ENCODE measurements at places on chromosomes 6 and 20.

DNA sequence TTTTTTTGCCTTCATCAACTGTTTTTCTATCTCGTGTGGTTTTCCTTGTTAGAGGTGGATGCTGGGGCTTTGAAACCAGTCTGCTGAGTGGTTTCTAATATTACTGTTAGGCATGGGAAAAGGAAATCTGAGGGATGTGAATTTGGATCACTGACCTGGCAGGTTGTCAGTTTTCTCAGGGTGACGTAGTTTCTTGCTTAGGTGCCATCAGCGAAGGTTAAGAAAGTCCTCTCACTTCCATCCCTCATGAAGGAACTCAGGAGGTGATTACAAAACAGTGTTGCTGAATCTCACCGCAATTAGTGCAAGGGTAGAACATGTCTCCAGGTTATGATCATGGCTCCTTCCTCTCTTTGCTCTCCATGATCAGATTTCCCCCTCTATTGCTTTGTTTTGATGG lies 135.9 kb downstream of the SOX4 start:
- no peak for DNase-seq

GRCh38 chr20:1904135-1904534 lies 8.9 kb downstream of the SIRPA start:
- DNase-seq, result no peak

DNA sequence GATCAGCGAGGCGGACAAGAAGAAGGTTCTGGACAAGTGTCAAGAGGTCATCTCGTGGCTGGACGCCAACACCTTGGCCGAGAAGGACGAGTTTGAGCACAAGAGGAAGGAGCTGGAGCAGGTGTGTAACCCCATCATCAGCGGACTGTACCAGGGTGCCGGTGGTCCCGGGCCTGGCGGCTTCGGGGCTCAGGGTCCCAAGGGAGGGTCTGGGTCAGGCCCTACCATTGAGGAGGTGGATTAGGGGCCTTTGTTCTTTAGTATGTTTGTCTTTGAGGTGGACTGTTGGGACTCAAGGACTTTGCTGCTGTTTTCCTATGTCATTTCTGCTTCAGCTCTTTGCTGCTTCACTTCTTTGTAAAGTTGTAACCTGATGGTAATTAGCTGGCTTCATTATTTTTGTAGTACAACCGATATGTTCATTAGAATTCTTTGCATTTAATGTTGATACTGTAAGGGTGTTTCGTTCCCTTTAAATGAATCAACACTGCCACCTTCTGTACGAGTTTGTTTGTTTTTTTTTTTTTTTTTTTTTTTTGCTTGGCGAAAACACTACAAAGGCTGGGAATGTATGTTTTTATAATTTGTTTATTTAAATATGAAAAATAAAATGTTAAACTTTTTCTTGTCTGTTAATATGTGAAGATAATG lies 2.2 kb downstream of the HSPA1B start:
- no peak for DNase-seq

DNA sequence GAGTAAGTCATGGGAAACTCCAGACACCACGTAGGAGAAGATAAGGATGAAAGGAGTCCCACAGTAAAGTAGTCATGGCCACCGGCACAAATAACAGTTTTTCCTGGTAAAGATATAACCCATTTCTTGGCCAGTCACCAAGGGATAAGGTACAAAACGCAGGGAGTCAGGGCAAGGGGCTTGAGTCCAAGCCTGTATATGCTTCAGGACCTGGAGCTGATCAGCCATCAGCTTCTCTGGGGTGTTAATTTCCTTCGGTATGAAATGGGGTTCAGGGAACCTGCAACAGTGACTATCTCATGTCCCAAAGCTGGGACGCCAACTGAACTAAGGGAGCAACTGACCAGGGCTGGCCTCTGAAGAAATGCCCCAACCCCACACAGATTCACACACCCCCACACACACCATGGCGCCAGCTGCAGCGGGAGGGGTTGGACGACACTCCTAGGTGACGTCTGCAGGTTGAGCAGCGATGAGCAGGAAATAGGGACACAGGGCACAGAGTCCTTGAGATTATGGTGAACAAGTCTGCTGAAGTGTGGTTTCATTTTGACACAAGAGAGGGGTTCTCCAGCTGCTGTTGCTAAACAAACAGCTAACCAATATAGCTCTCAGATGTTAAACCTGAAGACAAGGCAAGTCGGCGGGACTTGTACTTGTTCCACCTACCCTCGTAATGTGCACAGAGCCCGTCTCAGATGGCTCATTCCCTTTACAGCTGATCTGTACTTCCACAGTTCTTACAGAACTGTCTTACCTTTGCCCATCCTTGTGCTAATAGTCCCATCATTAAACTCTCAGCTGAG lies 7.4 kb upstream of the ADTRP start:
- no peak for DNase-seq

GRCh38 chr6:143634486-143634885 lies 43.3 kb upstream of the PHACTR2 start:
- no peak for DNase-seq

- no peak for DNase-seq
Observed at GRCh38 chr6:89679215-89680120, 40.9 kb upstream of the LYRM2 start.

- DNase-seq, result no peak
Observed at GRCh38 chr6:75676377-75676776, 72.7 kb upstream of the MYO6 start.

DNA sequence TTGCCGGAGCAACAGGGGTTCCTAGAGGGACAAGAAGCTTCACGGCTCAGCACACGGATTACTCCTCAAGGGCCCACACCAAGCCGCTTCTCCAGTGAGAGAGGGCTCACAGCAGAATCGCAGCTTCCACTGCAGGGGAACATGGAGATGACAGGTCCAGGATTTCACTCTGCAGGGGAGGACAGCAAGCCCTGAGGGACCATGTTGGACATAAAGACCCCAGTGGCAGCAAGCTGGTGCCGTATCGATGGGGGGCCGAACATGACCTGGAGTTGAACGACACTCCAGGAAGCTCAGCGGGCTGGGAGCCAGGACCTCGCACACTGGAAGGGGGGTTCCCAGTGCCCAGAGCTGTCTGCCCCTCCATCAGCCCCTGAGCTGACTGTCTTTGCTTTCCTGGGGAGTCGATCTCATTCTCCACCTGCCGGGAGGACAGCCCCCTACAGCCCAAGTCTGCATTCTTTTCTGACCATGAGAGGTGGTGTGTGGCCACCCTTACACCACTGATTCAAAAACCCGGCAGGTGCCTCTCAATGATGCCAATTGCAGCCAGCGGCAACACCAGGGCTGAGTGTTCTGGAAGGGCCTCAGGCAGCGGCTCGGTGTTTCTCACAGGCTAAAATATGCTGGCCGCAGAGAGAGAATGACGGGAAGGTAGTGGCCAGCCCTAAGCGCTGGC lies 194.5 kb upstream of the CDH4 start:
- no peak for DNase-seq

DNA sequence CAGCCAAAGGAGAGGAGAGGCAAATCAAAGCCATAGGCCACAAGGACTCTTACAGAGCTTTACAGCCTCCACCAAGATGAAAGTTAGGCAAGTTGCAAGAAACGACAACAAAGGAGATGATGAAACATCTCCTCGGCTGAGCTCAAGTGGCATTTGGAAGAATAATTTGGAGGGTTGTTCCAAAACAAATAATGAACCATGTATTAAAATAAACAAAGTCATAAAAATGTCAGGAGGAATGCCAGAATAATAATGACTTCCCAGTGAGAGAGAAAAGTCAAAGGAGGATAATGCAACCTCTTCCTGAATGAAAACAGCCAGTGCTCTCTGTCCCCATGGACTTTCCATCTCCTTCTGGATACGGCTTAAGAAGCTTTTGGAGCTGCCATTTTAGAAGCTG lies 371.4 kb upstream of the ID4 start:
- no peak for DNase-seq

- no peak for DNase-seq
Observed at GRCh38 chr6:136235233-136235564, 14.9 kb downstream of the MTFR2 start.

- DNase-seq, result no peak
Observed at GRCh38 chr20:51484141-51484815, 58.2 kb downstream of the NFATC2 start.

DNA sequence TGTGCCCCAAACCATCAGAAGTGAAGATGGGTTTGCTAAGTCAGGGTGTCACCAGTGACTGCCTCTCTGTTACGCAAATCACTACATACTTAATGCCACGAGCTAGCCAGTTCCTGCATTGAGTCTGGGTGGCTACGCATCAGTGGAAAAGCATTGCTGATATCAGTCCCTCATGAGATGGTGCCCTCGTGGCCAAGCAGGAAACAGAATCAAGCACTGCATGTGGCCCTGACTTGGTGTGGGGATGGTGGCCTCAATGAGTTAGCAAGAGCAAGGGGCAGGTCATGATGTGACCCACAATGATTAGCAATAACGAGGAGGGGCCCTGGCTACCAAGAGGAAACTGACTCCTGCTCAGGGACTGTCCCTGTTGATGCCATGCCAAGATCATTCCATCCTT lies 51.6 kb upstream of the FNDC1 start:
- DNase-seq, result no peak

DNA sequence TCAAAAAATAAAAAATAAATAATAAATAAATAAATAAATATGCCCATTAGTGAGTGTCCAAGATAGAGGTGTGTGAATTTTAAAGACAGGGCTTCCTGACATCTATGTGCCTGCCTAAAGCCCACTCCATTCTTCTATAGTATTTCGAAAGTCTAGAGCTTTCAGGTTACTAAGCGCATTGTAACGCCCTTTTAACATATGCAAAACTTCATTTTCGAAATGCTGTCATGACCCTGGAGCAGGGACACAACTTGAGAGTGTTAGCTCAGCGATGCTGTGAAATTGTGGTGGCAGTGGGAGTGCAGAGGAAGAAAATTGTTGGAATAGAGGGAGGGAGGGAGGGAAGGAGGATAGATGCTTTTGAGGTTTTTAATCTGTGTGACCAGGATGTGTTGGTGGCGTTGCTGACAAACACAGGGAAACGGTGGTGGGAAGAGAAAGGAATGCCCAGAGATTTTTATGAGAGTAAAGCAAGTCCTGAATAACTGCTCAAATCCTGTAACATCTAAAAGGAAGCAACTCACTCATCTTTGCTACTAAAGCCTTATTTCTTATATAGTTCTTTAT lies 169.3 kb downstream of the ARID1B start:
- DNase-seq, result no peak

GRCh38 chr20:54938707-54939106 lies 463.3 kb downstream of the DOK5 start:
- DNase-seq, result no peak

DNA sequence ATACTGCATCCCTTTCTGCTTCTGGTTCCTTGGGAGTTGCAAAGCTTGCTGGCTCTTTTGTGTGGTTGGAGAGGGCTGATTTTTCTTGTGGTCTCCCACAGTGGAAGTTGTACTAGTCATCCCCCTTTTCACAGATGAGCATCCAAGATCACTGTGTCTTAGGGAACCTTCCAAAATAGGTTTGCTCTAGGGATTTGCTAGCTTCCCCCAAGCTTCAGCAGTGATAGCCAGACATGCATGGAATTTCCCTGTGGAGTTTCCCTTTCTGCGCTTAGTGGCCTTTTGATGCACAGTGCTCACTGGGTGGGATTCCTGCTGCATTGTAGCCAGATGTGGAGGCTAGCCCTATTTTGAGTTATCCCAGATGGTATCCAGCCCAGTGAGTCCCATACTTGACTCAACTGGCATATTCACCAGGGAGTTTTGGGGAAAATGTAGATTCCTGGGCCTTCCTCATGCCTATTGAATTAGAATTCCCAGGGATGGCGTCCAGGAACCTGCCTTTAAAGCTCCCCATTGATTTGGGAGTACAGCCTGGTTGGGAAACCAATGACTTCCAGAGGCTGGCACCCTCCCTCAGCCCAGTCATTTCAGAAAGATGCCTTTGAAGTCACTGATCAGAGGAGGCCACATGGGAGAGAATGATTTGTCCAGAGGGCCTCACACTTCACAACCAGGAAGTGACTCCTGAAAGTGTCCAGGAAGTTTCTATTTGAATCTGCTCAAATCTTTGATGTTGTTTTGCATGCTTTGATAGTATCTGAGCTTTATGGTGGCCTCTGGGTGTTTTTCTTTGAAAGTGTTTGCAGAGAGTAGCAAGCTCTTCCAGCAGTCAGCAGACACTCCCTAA lies 25.9 kb downstream of the PPARD start:
- DNase-seq, result no peak

- no peak for DNase-seq
Observed at GRCh38 chr6:46511320-46511719, 20.1 kb upstream of the RCAN2 start.

DNA sequence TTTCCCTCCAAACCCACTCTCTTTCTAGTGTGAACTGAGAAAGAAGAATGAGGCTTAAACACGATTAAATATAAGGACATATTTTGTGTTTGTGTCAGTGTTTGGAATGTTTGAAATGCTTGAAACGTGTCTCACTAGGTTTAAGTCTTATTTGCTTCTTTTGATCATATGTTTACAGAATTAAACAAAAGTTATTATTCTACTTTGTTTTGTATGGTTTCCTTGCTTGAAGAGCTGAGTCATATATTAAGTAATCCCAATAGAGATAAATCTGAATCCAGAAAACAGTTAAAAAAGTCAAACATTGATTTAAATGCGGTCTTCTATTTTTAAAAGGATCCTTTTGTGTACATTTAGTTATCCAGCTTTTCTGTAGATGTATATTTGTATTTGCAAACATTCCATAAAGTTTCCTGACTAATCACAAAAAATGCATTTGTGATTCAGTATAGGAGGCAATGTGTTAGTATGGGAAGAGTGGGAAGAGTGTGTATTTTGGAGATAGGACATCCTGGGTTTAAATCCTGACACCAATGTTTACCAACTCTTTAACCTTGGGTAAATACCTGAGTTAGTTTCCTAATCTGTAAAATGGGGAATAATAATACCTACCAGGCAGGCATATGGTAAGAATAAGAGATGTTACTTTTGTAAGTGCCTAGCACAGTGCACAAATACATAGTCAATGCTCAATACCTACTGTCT lies 72.9 kb downstream of the TSBP1 start:
- no peak for DNase-seq

- no peak for DNase-seq
Observed at GRCh38 chr6:144797881-144798589, 512.9 kb downstream of the UTRN start.

- no peak for DNase-seq
Observed at GRCh38 chr6:55601120-55601519, 22.1 kb upstream of the HMGCLL1 start.

DNA sequence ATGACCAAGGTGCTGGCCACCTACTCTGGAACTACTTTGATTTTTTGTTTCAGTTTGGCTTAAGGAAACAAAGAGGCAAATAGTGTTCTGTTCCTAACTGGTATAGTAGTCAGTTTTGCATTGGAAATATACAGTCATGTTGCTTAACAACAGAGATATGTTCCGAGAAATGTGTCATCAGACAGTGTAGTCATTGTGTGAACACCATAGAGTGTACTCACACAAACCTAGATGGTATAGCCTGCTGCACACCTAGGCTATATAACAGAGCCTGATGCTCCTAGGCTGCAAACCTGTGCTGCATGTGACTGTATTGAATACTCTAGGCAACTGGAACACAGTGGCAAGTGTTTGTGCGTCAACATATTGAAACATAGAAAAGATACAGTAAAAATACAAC lies 80.4 kb downstream of the ARID1B start:
- no peak for DNase-seq

DNA sequence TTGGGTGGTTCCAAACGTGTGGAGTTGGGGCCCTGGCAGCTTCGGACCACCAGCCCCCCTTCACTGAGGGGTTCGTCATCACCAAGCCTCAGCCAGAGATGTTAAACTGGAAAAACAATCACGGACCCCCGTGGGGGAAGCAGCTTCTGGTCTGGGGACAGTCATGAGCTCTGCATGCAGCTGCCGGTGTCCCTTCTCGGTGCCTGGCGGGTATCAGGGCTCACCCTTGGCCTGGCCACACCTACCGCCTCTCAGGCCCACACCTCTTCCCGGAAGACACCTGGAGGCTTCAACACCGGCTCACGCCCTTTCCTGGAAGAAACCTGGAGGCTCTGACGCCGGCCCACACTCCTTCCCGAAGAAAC lies 77.8 kb upstream of the BHLHE23 start:
- DNase-seq, result no peak

Data from stimulated activated CD4-positive, alpha-beta T cell treated with anti-CD3 and anti-CD28 coated beads, Interleukin-1b, Interleukin-23, amount 100 ng/mL, for 1 hour (primary cell).